ENCODE measurements at places on chromosomes 12 and 14.

- DNase-seq, result no peak
Measured at GRCh38 chr12:70468741-70469140, 102.7 kb downstream of the KCNMB4 start.

DNA sequence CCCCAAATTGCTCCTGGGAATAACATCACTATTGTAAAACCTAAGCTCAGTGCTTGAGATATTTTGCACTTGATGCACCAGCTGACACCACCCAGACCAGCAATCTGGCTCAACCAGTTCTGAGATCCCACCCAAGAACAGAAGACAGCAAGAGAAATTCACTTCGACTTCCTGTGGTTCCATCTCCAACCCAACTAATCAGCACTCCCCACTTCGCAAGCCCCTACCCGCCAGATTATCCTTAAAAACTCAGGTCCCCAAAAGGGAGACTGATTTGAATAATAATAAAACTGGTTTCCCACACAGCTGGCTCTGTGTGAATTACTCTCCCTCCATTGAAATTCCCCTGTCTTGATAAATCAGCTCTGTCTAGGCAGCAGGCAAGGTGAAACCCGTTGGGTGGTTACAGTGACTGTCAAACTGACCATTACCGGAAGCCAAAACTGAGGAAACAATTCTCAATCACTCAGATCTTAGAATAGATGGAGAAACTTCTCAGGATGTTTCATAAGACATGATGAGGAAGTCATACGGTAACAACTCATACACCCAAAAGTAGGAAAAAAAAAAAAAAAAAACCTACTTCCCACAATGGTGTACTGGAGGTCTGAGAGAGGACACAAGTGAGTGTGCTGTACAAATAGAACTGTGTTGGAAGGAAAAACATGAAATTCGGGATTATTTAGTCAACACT, 92.4 kb downstream of the TMTC1 start:
- DNase-seq, result no peak

DNA sequence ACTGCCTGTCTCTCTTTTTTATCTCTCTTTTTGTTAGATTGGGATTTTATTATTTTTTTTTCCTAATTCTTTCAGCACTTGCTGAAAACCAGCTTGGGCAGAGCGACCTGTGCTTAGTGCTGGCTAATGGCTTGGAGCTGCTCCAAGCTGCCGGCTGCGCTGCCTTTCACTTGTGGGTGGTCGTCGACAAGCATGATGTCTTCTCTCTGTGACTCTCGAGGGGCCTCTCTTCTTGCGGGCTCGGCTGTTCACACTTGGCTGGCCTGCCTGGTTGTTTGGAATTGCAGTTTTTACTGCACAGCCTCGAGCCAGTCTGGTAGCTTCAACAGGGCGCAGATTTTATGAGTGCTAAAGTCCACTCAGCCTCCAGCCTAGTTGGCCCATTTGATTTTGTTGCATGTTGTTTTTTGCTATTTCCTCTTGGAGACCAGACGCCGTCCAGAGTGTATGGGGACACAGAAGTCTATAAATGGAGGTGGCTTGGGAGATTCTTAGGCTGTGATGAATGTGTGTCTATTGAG, 18.6 kb downstream of the TPCN1 start:
- no peak for DNase-seq

GRCh38 chr12:50016501-50017475, 8.5 kb downstream of the RACGAP1 start:
- DNase-seq, result peak; percentile 66

DNA sequence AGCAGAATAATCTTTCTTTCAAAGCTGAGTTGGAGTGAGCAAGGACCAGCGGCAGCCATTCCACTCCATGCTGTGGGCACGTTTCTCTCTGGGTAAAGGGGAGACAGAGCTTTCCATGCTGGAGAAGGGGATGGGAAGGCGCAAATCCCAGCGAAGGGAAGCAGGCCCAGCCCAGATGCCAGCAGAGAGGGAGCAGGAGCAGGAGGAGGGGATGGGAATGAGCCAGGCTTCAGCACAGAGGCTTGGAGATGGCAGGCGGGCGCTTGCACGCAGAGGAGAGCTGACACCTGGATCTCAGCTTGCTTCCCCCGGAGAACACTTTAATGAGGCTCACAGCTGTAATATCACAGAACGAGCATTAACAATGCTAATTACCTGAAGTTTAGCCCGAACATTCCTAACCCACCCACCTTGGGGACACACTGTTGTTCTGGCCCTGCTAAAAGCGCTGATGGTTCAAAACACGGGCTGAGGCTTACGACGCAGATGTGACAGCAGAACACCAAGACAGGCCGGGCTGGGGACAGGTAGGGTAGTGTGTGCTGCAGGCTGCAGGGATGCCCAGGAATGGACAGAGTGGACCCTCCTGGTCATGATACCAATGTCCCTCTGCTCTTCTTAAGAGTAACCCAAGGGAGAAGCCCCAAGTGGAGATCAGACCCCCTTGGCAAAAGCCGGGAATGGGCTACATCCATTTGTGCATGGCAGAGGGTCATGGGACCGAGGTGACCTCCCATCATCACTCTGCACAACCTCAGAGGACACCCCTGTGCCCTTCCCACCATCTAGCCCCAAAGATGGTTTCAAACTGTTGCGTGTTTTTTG, 288.6 kb downstream of the DPF3 start:
- DNase-seq, result no peak

DNA sequence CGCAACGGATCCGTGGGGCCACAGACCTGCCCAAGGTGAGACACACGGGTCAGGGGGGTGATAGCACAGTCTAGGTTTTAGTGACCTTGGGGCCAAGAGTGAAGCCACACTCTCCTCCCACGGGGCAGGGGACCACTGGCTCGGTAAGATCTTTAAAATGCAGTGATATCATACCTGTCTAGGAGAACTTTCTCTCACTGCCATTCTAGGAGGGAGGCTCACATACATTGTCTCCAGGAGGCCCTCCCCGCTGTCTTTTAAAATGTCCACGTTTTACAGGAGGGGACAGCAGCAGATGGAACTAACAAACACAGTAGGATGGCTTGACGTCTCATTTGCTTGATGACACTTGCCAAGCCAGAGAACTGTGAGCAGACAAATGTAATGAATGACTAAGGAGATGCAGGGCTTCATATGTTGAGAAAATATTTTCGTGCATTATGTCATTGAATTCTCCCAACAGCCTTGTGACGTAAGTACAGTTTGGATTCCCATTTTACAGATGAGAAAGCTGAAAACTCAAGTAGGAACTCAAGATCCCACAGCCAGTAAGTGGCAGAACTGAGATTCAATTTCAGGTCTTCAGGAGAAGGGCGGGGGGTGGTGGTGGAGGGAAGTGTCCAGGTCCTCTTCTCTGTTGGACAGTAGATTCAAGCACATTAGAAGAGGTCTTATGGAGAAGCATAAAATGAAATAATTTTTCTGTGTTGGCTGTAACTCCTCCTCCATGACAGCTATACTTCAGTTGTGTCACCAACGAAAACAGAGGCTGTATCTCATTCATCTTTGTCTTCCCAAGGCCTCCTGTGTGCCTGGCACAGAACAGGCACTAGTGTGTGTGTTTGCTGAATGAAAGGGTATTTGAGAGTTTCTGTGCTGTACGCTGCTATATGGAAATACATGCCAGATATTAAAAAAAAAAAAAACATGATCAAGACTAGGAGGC, 2.1 kb downstream of the VASH1 start:
- no peak for DNase-seq

DNA sequence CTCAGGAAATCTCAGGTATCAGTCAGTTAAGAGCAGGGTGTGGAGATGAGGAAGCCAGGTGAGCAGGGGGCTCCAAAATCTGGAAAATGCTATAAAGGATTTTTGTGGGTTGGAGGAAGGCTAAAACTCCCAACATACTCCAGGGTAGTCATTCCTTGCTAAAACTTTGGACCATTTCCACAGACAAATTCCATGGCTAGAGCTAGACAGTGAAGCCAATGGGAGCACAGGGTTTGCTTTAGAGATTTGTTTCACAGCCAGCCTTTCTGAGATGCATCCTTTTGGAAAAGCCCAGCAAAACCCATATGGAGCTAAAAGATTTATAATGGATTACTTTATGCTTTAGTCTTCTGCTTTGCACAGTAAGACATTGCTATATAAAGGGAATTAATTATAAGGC, 146.5 kb downstream of the SAMD4A start:
- DNase-seq, result peak; percentile 63

DNA sequence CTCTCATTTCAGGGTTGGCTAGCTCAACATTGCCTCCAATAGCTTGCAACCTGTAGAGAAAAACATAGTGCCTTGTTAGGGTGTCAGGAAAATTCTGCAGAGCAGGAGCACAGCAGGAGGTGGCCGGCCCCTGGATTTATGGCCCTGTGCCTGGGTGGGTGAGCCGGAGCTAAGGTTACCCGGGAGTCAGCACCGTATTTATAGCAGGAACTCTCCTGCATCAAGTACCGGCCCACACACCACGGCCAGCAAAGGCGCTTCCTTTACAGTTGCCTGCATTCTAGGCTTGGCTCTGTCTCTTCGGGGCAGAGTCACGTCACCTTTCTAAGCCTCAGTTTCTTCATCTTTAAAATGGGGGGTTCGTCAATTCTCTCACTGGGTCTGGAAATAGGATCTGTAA, 52.8 kb upstream of the EML1 start:
- no peak for DNase-seq

- no peak for DNase-seq
Measured at GRCh38 chr14:64929014-64929359, 13.6 kb downstream of the GPX2 start.

DNA sequence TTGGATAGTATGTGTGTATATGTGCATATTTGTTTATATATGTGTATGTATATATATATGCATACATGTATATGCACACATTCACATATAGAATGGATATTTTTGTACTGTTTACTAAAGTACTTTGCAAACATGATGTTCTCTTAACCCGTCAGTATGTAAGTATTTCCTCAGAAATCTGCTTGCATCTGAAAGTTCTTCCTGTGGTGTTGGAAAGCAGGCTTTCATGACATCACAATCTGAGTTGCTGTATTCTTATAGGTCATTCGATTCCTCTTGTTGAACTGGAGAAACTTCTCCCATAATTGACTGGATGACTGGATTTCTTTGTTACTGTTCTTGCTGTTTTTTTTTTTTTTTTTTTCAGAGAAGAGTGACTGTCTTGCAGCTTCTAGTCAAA, 29.1 kb downstream of the GABARAPL1 start:
- DNase-seq, result no peak

DNA sequence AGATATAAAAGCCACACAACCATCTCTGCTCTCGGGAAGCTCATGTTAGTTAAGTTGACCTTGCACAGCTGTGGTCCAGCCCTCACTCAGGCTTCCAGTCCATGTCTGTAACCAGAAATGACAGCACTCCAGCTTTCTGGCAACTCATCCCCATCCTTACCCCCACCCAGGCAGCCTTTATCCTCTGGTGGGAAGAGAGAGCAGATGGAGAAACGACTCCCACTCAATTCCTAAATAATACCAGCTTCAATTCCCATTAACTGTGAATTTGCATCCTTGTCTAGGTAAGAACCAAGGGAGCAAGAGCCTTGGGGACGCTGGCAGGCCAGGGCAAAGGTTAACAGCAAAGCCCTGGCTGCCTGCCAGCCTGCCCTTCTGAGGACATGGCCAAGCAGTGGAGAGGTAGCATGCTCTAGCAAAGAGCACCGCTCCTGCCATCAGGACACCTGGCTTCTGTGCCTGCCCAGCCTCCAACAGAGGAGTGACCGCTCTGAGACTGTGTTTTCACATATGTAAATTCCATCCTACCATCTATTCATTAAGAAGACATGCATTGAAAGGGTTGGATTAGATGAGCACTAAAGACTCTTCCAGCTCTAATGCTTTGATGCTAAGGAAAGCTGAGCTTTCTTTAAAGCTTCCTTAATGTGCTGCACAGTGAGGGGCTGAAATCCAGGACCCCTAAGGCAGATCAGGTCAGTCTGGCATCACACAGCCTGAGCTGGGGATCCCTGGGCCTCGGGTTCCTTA, 236.1 kb downstream of the GRIN2B start:
- no peak for DNase-seq

- DNase-seq, result no peak
Measured at GRCh38 chr12:94730847-94731246, 80.5 kb upstream of the TMCC3 start.

- no peak for DNase-seq
Measured at GRCh38 chr14:100571837-100572236, 15.4 kb downstream of the BEGAIN start.

DNA sequence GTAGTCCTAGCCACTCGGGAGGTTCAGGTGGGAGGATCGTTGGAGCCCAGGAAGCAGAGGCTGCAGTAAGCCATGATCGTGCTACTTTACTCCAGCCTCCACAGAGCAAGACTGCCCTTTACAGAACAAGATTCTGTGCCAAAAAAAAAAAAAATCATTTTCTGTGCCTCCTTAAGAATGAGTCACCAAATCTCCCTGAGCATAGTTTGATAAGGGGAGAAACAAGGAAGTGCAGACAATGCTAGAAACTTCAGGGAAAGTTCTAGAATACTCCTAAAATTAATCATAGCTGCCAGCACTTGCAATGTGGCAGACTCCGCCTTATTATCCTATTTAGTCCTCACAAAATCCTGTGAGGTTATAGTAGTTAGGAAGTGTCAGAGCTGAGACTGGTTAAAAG, 74.5 kb downstream of the KCNK10 start:
- no peak for DNase-seq

GRCh38 chr12:117149431-117149830, 40.8 kb downstream of the FBXO21 start:
- DNase-seq, result no peak

DNA sequence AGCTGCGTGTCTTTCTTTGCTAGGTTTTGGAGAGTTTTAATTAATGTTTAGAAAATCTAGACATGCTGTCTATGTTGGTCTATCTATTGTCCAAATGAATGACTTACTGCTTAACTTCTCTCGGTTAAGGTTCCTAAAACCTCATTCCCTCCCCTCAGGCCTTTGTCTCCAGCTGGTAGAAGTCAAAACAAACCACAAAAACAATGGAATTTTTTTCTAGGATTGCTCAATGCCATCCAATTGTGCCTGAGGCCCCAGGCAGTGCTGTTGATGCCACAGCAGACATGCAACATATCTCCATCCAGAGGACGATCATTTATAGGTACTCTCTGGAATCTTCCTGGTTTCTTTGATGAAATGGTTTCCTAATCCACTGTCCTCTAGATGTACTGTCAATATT, 448.2 kb upstream of the TBX3 start:
- peak; percentile 11 for DNase-seq

- DNase-seq, result peak; percentile 98
Measured at GRCh38 chr12:54279632-54280467, at the start of gene CBX5. Gene CBX5 (minus strand): TSS chr12:54280122. CDS start chr12:54257650, 22,472 bp downstream.

GRCh38 chr14:91387169-91387835, 30.3 kb downstream of the CCDC88C start:
- peak; percentile 42 for DNase-seq

DNA sequence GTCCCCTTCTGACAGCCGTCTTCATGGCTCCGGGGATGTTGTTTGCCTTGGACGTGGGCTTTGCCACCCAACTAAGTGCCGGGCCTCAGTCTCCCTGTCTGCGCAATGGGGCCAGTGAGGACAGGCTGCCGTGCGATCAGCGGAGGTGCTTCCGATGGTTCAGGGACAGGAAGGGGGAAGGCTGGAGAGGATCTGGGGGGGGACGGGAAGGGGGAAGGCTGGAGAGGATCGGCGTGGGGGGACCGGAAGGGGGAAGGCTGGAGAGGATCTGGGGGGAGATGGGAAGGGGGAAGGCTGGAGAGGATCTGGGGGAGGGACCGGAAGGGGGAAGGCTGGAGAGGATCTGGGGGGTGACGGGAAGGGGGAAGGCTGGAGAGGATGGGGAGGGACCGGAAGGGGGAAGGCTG, 3.4 kb downstream of the MMP17 start:
- peak; percentile 65 for DNase-seq
